ENCODE measurements at places on chromosomes 7 and 10.

- no peak for DNase-seq
Observed at GRCh38 chr7:90999989-91000979, 263.9 kb upstream of the FZD1 start.

GRCh38 chr7:143451746-143452145, 8.5 kb downstream of the TAS2R60 start:
- no peak for DNase-seq

GRCh38 chr7:117218700-117219099, 104.2 kb downstream of the WNT2 start:
- DNase-seq = no peak

GRCh38 chr7:129162732-129163131, 18.2 kb downstream of the TSPAN33 start:
- no peak for DNase-seq

DNA sequence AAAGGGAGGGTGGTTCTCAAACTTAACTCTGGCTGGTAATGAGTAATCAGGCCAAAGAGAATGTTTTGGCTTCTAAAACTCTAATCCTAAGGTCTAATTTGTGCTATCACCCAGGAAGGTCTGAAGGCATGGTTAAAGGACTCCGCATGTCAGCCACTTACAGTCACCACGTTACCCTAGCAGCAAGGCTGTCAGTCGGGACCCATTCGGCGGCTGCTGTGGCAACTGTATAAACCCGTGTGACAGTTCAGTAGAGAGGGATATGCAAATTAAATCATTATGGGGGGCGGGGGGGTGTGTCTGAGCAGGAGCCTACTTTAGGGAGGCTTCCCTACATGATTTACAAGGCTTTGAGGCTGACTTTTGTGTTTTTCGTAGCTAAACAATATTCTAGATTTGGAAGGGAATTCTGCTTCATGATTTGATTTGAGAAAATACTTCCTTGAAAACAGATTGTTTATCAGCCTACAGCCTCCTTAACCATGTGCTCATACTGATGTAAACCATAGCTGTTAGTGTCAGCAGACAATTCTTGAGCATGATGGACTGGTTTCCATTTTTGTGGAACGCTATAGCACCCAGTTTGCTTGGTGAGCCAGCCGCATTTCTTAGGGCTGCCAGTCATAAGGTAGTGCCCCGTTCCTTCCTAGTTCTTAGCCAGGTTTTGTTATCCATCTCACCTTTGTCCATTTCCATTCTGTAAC, 284.4 kb downstream of the USP6NL start:
- no peak for DNase-seq

DNA sequence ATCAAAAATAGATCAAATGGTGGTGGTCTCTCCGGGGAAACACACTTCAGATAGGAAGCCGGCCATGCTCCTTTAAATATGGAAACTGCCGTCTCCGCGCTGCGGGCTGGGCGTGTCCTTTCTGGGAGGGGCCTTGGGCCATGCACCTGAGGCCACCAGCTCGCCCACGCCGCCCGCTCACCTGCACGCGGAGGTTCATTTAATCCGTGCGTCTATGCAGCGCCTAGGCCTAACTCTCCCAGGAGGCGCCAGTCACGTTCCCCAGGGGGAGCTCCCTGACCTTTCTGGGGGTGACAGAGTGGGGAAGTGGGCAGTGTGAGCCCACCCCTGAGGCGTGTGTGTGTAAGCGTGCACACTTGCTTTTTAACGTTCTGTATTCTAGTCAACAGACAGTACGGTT, 64.0 kb downstream of the C10orf143 start:
- no peak for DNase-seq

- no peak for DNase-seq
Observed at GRCh38 chr7:131550846-131551245, 5.6 kb downstream of the PODXL start.

DNA sequence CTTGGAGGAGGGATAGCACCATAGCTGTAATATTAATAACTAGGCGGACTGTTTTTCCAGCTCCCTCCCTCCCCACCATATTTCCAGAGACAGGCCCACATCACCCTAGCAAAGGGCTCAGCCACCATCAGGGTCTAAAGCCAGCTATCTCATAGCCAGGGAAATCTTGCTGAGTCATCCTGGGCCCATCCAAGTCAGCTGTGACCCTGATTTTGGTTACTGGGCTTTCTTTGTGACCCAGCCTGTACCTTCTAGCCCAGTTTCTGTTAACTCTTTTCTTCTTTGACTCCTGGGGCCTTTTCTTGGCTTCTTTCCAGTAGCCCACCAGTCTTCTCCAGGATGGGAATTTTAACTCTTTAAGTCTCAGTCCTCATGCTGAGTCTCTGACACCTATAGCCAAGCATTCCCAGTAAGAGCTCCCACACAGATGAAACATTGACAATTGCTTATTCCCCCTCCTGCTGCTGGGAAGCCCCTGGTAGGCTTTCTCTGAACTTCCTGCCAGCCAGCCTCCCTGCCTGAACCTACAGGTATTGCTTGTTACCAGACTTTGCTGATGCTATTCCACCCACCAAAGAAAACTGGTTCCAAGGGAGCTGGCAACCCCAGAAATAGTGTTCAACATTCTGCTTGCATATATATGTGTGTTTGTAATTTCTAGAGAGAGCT, 34.8 kb upstream of the ADO start:
- DNase-seq = no peak

DNA sequence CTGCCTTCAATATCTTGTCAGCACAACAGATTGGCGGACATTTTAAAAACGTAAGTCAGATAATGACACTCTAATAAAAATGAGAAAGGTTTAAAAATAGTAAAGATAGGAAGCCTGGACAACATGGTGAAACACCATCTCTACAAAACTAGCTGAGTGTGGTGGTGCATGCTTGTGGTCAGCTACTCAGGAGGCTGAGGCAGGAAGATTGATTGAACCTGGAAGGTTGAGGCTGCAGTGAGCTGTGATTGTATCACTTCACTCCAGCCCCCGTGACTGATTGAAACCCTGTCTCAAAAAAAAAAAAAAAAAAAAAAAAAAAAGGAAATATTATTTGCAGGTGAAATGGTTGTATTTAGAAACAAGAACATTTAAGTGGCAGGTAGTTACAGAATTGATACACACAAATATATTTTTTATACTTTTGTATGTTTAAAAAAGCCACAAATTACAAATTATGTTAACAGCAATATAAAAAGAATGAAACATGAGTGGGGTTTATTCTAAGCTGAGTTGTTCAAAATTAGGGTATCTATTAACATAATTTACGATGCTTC, 141.9 kb downstream of the ADK start:
- DNase-seq = no peak

- no peak for DNase-seq
Observed at GRCh38 chr10:120075349-120075748, 182.8 kb downstream of the SEC23IP start.

DNA sequence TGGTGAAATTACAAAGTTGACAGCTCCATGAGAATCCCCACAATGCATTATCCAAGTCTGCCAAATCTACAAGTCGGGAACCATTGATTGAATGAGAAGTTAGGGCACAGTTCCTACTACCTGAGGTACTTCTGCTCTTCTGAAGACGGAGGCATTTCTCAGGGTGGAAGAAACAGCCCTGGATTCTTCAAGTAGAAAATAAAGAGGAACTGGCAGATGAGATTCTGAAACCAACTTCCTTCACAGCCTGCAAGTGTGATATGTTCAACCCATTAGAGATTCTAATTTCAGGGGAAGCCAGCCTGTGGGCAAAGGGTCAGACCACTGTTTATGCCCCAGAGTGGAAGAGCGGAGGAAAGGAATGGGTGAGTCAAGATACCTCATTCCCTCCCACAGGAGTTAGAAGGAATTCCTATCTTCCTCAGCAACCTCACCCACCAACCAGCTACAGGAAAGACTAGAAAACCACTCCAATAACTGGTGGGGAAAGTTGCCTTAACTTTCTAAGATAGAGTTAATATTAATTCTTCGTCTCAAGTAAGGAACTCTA, 50.5 kb upstream of the BMPER start:
- no peak for DNase-seq

DNA sequence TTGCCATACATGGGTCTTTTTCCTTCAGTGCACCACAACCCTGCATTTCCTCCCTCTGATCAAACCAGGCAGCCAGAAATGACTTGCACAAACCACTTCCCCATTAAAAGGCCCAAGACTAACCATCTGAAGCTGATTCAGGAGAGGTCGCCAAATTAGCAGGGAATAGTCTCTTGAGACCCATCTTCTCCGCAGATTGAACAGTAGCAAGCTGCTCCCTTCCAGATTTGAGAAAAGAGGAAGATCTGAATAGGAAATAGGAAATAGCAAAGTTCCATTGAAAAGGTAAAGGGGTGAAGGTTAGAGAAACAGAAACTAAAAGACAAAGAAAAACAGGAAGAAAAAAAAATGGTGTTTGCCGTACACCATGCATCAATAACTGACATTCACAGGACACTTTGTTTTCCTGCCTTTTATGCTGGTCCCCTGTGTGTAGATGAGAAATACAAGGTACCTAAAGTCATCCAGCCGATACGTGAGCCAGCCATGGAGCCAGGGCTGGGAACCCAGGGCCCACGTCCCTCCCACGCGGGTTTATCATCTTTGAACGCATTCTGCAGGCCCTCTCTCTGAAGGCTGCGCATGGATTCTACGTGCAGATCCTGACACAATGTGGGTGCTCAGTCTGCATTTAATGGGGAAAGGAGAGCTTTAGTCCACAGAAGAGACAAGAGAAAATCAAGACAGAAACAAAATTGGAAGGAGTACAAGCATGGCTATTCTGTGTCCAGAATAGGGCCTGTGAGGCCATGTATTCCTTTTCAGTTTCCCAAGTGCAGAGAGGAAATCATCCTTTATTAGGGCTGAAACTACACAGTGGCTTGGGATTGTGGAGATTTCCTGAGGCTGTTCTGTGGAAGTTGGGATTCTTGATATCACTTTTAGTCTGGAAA, 268.4 kb upstream of the NPVF start:
- DNase-seq = no peak

GRCh38 chr10:47034441-47035051, 123.3 kb downstream of the PTPN20 start:
- DNase-seq = no peak

DNA sequence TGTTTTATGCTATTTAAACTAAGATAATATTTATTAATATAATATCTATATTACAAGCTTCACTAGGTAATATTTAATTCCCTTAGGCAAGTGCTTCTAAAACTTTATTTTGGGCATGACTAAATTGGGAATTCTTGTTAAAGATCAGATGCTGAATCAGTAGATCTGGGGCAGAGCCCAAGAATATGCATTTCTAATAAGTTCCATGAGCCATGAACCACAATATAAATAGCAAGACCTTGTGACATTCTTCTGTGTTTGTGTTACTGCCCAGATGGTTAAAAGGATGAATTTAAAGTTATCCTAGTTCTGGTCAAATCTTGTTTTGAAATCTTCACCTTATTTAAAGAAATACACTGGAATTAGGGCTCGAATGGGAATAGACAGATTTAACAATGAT, 258.4 kb upstream of the CACNA2D1 start:
- no peak for DNase-seq

Measured in activated CD8-positive, alpha-beta memory T cell treated with anti-CD3 and anti-CD28 coated beads for 4 hours (primary cell).